GDM1 (cell line): ENCODE measurements at places on chromosomes 2 and 18.

DNA sequence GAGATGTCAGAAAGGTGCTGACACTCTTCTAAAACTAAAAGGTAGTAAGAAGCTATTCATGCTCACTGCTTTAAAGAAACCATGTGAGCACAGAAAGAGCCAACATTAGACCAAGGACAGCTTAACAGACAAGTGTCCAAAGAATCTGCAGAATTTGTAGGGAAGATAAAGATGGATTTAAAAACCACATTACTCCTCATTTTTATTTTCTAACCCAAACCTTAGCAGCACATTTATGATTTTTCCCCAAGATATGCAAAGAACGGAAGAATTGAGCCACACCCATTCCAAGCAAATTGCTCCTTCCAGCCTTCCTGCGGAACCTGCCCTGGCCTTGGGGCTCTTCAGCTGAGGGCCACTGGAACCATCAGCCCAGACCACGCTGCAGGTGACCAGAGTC is 26.9 kb downstream of the MBP start:
- DNase-seq, result no peak

DNA sequence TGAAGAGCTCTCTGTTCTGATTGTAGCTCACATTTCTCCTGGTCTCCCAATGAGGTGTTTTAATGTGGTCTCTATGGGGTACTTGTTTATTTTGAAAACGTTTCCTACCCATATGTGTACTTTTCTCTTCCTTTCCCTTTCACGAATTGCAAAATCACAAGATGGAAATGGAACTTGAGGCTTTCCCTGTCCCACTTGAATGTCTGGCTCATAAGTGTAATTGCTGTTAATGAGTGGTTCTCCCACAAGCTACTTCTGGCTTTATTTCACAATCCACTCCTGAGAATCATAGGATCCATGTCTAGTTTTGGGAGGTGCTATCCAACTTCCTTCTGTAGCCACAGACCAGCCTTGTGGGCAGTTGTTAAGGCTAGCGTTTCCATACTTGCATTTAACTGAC is 81.1 kb upstream of the CAVIN2 start:
- no peak for DNase-seq

DNA sequence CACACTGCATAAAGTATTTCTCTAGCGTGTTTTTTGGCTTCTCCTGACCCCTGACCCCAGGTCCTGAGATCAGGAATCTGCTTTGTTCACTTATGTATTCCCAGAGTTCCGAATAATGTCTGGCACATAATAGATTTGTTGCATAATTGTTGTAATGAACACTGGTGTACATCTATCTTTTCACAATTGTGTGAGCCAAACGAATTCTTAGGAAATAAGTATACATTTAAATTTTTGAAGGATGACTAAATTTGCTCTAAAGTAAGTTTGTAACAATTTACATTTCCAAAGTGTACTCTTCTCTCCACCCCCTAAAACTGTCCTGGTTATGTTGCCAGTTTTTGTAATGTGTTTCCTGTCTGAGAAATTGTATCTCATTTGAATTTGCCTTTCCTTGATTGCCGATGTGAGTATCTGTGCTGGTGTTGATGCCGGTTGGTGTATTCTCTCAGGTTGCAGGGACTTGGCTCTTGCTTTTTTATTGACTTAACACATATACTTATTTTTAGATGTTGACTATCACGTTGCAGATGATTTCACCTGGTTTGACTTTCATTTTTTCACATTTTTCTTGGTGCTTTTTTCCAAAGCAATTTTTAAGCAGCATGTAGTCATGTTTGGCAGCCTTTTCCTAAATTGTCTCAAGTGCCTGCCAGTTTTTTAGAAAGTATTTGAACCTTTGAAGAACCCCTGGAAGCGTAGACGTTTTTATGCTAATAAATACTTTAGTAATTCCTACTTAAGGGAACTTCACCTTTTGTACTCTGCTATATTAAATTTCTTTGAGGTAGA is 16.1 kb upstream of the FARP2 start:
- DNase-seq, result no peak

GRCh38 chr2:149331023-149331400 is 625 bp downstream of the LYPD6 start:
- no peak for DNase-seq

GRCh38 chr18:74806073-74806472 is 208.4 kb downstream of the ZNF407 start:
- DNase-seq, result no peak

DNA sequence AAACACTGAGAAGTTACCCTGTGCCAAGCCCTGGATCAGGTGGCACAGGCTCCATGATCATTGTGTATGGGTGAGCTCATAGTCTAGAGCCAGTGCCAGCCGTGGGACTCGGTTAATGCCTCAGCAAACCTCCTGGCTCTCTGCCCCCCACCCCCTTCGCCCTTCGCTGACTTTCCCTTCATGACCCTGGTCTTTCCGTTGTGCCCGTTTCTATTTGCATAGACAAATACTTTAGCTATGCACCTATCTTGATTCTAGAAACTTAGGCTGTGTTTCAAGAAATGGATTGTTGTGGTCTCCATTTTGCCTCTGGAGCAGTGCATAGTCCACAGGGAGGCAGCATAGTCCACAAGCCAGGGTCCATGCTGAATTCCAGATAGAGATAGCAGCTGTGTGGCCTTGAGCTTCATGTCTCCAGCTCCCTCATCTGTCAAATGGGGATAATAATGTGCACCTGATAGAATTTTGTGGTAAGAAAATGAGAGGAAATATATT is 44.8 kb upstream of the KDM3A start:
- peak; percentile 51 for DNase-seq

- DNase-seq, result no peak
Observed at GRCh38 chr18:38456253-38456652, 890.7 kb upstream of the CELF4 start.

- DNase-seq, result no peak
Observed at GRCh38 chr18:23870676-23871380, 143.7 kb upstream of the TTC39C start.

- DNase-seq, result no peak
Observed at GRCh38 chr2:102504833-102505232, 31.8 kb downstream of the SLC9A4 start.
